ENCODE measurements at places on chromosomes 12 and 14.

DNA sequence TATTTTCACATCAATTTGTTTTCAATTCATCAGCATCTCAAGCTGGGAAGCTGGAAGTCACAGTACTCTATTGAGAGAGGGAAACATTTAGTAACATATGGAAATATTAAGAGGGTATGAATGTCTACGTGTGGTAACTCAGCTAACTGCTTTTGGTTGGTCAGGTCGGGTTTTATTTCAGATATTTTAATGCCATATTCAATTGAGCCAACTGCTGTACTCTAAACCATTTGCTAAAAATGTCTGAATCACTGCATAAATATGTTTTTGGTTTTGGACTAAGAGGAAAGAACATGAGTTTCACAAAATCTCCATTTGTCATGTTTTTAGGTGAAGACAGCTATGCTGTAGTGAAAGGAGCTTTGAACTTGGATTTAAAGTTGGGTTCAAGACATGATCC lies 18.9 kb upstream of the PPFIBP1 start:
- no peak for DNase-seq

- DNase-seq: no peak
Observed at GRCh38 chr14:105313381-105314286, 914 bp upstream of the PACS2 start.

- no peak for DNase-seq
Observed at GRCh38 chr12:132375747-132376463, 46.5 kb upstream of the GALNT9 start.

- DNase-seq: no peak
Observed at GRCh38 chr14:73368616-73369015, 89.7 kb downstream of the NUMB start.

- DNase-seq: peak; percentile 81
Observed at GRCh38 chr14:61280526-61281185, 482 bp downstream of the TMEM30B start.

DNA sequence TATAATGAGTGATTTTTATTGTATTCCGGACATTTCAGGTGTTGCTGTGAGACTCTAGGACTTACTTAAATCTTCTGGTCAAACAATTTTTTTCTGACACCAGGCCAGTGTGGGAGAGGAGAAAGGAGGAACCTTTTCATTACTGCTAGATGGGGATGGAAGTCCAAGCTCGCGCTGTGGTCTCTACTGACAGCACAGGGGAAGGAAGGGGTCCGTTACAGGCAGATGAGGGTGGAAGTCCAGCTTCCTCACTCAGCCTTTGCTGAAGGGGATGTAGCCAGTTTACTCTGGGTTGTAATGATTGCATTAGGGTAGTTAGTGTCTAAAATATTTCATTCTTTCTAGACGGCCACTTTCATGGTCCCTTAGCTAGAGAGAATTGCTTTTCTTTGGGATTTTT lies 26.3 kb upstream of the ST8SIA1 start:
- DNase-seq: no peak

DNA sequence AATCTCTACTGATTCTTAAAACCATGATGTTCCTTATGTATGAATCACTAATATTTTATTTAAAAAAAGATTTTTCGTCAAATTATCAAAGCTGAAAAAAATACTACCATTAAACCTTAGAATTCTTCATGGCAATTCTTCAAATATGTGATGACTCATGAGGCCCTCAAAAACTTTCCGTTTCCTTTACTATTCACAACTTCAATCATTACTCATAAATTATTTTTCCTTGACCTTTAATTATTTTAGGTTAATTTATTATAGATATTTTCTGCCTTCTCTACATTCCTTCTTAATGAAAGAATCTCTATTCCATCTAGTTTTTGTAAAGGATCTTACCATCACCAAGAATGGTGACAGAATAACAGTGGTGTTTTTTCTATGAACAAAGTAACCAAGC lies 162.1 kb upstream of the SOX5 start:
- no peak for DNase-seq

- no peak for DNase-seq
Observed at GRCh38 chr12:111454311-111454710, 48.6 kb downstream of the SH2B3 start.

- no peak for DNase-seq
Observed at GRCh38 chr12:96352161-96352835, 47.9 kb downstream of the CDK17 start.

GRCh38 chr12:58186914-58187313 lies 245.5 kb downstream of the ATP23 start:
- no peak for DNase-seq

DNA sequence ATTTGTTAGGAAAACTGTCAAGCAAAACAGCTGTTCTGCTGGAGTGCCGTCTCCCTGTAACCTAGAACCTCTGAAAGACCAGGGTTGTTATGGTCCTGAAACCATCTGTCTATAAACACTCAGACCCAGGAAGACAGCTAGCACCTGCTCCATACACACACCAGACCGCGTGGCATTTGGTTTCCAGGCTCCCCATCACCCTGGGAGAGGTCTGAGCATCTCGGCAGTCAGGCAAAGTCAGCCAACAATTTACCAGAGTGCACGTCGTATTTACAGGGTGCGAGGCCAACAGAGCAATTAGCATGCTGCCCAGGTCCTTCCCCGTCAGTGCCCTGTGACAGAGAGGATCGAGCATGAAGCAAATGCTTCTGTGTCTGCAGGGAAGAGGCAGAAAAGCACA lies 272.5 kb downstream of the SLC15A4 start:
- no peak for DNase-seq

DNA sequence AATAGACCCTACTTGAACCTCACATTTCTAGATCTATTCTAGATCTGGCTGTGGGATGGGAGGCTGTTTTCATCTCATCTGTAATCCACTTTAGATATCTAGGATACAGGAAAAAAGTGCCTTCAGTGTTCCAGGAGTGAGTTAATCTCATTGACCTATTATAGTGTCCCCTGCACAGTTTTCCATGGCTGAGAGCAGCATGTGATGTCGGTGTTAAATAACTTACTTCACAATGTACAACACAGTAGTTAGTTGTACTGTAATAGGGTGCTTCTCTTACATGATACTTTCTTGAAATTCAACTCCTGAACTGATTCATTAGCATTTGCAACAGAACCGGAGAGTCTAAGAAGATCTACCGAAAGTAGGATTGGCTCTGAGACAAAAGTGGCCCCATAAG lies 62.6 kb downstream of the TMEM117 start:
- no peak for DNase-seq

- no peak for DNase-seq
Observed at GRCh38 chr12:122958198-122958888, 7.9 kb downstream of the ABCB9 start.

DNA sequence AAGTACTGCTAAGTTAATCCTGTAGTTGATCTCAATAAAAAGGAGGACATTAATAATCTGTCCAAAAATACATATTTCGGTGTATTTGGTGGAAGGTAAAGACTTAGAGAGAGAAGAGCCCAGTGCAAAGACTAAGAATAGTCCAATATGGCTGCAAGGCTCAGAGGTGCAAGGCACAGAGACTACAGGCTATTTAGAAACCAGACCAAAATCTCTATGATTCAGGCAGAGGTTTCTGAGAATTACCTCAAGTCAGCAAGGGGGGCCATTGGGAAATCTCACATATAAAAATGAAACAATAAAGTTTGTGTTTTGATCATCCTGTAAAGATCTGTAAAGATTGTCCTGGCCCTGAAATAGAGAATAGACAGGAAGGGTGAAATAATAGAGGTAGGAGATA lies 1173.0 kb downstream of the VRK1 start:
- no peak for DNase-seq

- no peak for DNase-seq
Observed at GRCh38 chr14:103100281-103101121, 6.0 kb downstream of the EXOC3L4 start.

DNA sequence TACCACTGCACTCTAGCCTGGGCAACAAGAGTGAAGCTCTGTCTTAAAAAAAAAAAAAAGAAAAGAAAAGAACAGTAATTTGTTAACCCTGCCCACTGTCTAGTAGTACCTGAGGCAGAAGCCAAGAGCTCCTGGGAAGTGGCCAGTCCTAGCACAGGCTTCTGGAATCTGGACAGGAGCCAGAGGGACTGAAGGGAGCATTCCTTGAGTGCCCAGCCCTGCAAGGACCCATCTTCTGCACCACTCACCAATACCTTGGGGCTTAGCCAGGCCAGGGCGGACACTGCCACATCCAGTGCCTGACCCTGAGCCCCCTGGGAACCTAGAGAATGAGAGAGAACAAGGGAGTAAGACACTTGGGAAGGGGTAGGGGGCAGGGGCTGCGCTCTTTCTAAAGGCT lies 33.7 kb downstream of the PARP2 start:
- no peak for DNase-seq

DNA sequence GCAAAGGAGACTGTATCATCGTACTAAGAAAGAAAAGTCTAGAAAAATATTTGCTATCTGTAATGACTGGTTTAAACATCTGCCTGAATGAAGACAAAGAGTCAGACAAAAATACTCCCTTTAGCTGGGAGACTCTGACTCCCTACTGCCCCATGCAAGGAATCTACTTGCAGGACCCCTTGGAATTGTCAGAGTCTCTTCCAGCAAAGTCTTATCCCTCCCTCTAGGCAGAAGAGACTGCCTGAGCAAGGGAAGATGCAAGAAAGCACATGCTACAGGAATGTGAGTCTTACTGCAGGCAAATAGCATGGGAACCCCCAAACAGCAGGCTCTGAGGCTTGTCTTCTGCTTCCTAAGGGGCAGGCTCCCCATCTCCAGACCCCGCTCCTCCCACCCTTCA lies 154.0 kb downstream of the KCNA5 start:
- no peak for DNase-seq

DNA sequence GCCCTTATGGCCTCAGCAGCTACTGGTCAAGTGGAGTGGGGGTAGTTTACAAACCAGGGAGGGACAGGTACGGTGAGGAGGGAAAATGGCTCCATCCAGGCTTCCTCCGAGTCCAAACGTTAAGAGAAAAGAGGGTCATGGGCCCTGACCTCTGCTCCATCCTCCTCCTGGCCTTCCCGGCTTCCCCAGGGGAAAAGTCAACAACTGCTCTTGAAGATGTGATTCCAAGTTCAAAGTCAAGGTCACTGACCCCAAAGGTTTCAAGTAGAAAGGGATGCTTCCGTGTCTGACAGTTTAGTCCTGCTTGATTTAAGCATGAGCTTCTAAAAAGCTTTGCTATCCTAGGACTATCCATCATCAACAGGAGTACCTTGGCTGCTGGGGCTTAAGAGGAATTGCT lies 28.5 kb downstream of the CCDC88C start:
- DNase-seq: no peak

- no peak for DNase-seq
Observed at GRCh38 chr12:3554371-3555115, 63.5 kb downstream of the PRMT8 start.

DNA sequence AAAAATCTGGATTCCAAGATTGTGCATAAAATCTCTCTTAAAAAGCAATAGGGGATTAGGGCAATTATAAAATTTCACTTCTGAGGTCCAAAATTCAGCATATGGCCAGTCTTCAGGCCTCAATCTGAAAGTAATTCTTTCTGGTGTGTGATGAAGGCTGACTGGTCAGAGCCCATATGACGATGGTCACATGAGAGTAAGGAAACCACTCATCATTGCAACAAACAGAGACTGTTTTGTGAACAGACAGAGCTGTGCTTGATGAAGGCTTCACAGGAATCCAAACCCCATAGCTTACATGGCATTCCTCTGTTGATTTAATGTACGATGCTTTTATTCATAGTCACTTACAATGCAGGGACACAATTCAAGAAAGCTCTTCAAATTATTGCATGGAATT lies 238.1 kb downstream of the APAF1 start:
- DNase-seq: no peak

DNA sequence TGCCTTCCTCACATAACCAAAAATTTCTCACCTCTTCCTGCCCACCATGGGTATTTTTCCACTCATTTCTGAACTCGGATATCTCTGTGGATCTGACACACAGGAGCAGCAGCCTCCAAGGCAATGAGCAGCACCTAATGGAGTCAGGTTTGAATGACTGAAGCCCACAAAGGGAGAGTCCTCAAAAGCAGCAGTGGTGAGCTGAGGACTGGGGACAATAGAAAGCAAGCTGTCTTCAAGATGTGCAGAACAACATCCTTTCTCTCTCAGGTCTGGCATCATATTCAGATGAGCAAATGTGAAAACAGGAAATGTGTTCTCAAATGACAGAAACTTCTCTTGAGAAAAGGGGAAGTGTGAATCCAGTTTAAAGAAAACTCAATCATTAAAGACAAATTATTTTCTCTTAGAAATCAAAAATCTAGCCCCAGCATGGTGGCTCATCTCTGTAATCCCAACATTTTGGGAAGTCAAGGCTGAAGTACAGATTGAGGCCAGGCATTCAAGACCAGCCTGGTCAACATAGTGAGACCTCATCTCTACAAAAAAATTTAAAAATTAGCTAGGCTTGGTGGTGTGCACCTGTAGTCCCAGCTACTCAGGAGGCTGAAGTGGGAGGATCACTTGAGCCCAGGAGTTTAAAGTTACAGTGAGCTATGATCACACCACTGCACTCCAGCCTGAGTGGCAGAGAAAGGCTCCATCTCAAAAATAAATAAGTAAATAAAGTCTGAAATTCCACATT lies 54.2 kb downstream of the C12orf42 start:
- DNase-seq: no peak

DNA sequence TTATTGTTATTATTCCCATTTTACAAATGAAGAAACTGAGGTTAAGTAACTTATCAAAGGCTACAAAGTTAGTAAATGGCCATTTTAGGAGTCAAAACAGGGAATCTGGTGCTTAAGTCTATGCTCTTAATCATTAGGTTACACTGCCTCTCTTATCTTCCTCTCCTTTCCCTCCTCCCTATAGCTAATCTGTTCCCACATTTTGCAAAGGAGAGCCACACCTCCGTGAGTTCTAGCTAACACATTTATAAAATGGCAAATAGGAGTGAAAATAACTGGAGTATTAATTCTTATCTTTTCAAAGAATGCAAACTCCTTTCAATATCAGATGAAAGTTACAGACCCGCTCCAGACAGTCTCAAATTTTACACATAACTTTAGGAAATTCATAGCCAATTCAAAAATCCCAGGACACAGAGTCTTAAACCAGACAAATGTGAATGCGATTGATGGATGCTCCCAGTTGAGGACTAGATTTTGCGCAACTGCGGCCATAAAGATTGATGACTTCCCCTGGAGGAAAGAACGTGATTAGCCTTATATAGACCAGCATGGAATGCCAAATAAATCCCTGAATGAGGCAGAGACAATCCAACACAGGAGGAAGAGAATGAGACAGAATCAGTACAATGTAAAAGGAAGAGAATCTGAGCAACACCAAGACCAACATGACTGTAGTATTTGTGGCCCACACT lies 225.0 kb upstream of the ARID2 start:
- no peak for DNase-seq
